Testis (tissue), 5 donors: ENCODE measurements at places on chromosomes 12 and 14. TPM values are rescaled to one million over a fixed set of nuclear protein-coding genes. Genes with fewer than 3 reads are reported as not detected.

- peaks cover 22% of the 10 kb centered on the region for H3K4me1 ChIP-seq
- no peaks in the 10 kb centered on the region for H3K36me3 ChIP-seq
- no peaks in the 10 kb centered on the region for H3K27me3 ChIP-seq
- DNase-seq, result no peak
- peak overlapping the region; percentile 38 for H3K4me3 ChIP-seq
Measured at GRCh38 chr12:113077057-113077858, 20.7 kb downstream of the DTX1 start.

DNA sequence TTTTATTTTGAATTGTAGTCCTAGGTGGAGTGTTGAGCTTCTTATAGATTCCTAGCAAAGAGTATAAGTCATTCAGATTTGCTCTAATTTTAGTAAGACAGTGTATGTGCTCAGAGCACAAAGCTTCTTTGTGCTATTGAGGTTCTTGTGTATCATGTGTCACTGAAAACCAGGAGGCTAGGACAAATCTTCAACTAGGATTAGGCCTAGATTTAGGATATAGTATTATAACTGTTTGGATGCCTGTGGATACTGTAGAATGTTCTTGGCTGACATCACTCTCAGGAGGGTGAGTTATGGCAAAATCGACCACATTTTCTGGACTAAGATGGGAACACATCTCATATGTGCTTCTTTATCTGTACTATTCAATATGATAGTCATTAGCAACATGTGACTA, 86.5 kb downstream of the DHRS2 start:
- no peaks in the 10 kb centered on the region for H3K4me1 ChIP-seq
- no peaks in the 10 kb centered on the region for H3K36me3 ChIP-seq
- no peak for DNase-seq
- no peak overlapping the region for H3K4me3 ChIP-seq

- no peaks in the 10 kb centered on the region for H3K36me3 ChIP-seq
- DNase-seq, result no peak
- no peak overlapping the region for H3K4me3 ChIP-seq
- no peak overlapping the region for H3K27ac ChIP-seq
Measured at GRCh38 chr12:117468016-117468415, 106.6 kb upstream of the NOS1 start.

GRCh38 chr12:51067229-51067628, 16.2 kb downstream of the CSRNP2 start:
- H3K36me3 ChIP-seq, result no peaks in the 10 kb centered on the region
- no peak overlapping the region for H3K27ac ChIP-seq
- H3K27me3 ChIP-seq, result no peaks in the 10 kb centered on the region
- no peak for DNase-seq

- no peaks in the 10 kb centered on the region for H3K36me3 ChIP-seq
- no peak overlapping the region for H3K4me3 ChIP-seq
- no peaks in the 10 kb centered on the region for H3K4me1 ChIP-seq
- no peaks in the 10 kb centered on the region for H3K27me3 ChIP-seq
Measured at GRCh38 chr12:101186291-101186690, 23.7 kb downstream of the SLC5A8 start.

DNA sequence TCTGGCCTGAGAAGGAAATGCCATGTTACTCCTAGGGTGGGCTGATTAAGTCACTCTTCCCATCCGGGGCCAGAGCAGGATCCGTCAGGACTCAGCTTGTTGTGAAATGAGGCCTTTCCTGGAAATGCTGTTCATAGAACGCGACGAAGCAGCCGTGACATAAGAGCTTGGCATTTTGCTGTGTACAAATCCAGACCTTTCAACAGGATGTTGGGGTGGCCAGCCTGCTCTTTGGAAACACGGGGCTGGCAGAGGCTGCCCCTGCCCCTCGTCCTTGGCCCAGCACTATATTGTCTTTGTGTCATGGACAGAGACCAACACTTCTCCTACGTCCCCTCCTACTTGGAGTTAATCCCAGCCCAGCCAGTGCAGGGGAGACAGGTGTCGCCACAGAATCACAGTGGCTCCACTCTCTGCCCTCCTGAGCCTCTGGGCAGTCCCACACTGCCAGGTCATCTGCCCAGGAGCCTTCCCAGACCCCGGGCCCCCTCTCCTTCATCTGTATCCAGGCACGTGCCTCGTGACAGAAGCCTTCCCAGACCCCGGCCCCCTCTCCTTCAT, 18.6 kb upstream of the EIF5 start:
- no peak overlapping the region for H3K27ac ChIP-seq
- DNase-seq, result no peak
- no peaks in the 10 kb centered on the region for H3K27me3 ChIP-seq

GRCh38 chr12:62632411-62632918, 165.8 kb downstream of the MON2 start:
- DNase-seq, result peak; percentile 60
- H3K4me1 ChIP-seq, result peaks cover 13% of the 10 kb centered on the region
- H3K4me3 ChIP-seq, result peak overlapping the region; percentile 56
- no peaks in the 10 kb centered on the region for H3K27me3 ChIP-seq
- H3K27ac ChIP-seq, result peak overlapping the region; percentile 22

- DNase-seq, result no peak
- H3K4me1 ChIP-seq, result peaks cover 8% of the 10 kb centered on the region
- no peaks in the 10 kb centered on the region for H3K36me3 ChIP-seq
- no peaks in the 10 kb centered on the region for H3K27me3 ChIP-seq
Measured at GRCh38 chr12:56998981-56999380, 7.4 kb downstream of the ZBTB39 start.

DNA sequence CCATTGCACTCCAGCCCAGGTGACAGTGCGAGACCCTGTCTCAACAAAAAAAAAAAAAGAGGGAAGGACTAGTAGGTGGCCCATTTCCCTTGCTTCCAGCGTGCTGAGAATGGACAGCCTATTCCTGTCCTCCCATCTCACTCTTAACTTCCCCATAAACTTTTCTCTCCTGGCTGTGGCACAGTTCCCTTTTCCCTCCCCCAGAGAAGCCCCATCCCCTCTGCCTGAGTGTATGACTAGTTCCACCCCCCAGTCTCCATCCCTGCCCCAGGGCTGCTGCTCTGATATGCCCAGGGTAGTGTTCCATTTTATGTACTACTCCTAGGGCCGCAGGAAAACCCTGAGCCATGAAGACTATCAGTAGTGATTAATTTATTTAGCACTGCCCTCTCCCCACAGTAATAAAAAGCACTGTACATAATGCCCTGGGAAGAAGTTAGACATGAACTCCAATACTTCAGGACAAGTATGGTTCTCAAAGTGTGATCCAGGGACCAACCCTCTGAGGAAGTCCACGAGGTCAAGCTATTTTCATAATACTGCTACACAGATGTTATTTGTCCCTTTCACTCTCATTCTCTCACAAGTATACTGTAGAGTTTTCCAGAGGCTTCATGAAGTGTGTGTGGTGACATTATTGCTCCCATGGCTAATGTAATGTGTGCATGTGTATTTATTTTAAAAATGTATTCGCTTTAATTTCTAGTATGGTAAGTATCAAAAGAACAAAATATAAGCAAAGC, 11.5 kb upstream of the CHD4 start:
- no peaks in the 10 kb centered on the region for H3K36me3 ChIP-seq
- no peak overlapping the region for H3K27ac ChIP-seq
- peaks cover 8% of the 10 kb centered on the region for H3K4me1 ChIP-seq
- no peak overlapping the region for H3K4me3 ChIP-seq
- no peak for DNase-seq
- no peaks in the 10 kb centered on the region for H3K27me3 ChIP-seq

- peak; percentile 41 for DNase-seq
- H3K4me1 ChIP-seq, result no peaks in the 10 kb centered on the region
- H3K27ac ChIP-seq, result no peak overlapping the region
- no peaks in the 10 kb centered on the region for H3K27me3 ChIP-seq
- H3K36me3 ChIP-seq, result no peaks in the 10 kb centered on the region
Measured at GRCh38 chr14:22556021-22556989, 32.7 kb downstream of the DAD1 start.

- no peaks in the 10 kb centered on the region for H3K27me3 ChIP-seq
- H3K27ac ChIP-seq, result no peak overlapping the region
- H3K4me1 ChIP-seq, result no peaks in the 10 kb centered on the region
Measured at GRCh38 chr14:37493606-37494005, 101.4 kb downstream of the FOXA1 start.

DNA sequence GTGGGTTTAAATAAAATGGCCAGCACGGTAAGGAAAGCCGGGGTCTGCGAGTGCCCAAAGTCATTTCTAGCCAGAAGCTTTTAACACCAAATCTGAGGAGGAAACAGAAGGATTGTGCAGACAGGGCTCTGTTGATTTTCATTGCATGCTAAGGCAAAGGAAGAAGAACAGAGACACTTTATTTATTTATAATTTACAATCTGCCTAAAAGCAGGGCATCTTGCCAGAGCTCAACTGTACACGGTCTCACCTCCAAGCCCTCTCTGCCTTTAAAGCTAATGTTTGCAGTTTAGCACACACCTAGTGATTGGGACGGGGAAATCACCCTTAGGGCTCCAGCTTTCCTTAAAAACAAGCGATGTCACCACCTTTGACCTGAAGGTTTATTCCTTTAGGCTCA, 4.0 kb downstream of the KCNA5 start:
- H3K4me3 ChIP-seq, result no peak overlapping the region
- H3K27ac ChIP-seq, result no peak overlapping the region
- DNase-seq, result no peak
- H3K27me3 ChIP-seq, result no peaks in the 10 kb centered on the region
- H3K36me3 ChIP-seq, result no peaks in the 10 kb centered on the region

- peaks cover 7% of the 10 kb centered on the region for H3K4me1 ChIP-seq
- no peaks in the 10 kb centered on the region for H3K36me3 ChIP-seq
- no peaks in the 10 kb centered on the region for H3K27me3 ChIP-seq
- H3K4me3 ChIP-seq, result no peak overlapping the region
- H3K27ac ChIP-seq, result no peak overlapping the region
Measured at GRCh38 chr12:115210533-115211252, 526.7 kb upstream of the TBX3 start.

DNA sequence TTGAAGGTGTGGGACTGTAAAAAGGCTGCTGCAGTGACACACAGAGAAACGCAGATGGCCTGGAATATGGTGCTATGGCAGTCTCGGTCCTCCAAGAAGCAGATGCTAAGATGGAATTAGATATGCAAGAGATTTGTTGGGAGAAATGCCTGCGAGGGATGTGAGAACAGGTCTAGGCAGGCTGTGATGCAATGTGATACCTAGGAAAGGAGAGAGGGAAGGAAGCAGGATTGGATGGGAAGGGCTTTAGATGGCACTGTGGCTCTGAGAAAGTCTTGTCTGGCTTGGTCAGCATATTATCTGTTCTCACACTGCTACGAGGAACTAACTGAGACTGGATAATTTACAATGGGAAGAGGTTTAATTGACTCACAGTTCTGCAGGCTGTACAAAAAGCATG, 374.4 kb downstream of the BCAT1 start:
- H3K4me1 ChIP-seq, result no peaks in the 10 kb centered on the region
- no peaks in the 10 kb centered on the region for H3K36me3 ChIP-seq
- H3K27ac ChIP-seq, result no peak overlapping the region
- H3K27me3 ChIP-seq, result no peaks in the 10 kb centered on the region
- no peak for DNase-seq

- no peaks in the 10 kb centered on the region for H3K27me3 ChIP-seq
- DNase-seq, result no peak
- no peak overlapping the region for H3K4me3 ChIP-seq
- H3K36me3 ChIP-seq, result no peaks in the 10 kb centered on the region
Measured at GRCh38 chr12:42704810-42705401, 115.4 kb upstream of the PRICKLE1 start.

- H3K27ac ChIP-seq, result no peak overlapping the region
- no peaks in the 10 kb centered on the region for H3K27me3 ChIP-seq
- no peaks in the 10 kb centered on the region for H3K36me3 ChIP-seq
- H3K4me1 ChIP-seq, result no peaks in the 10 kb centered on the region
- no peak overlapping the region for H3K4me3 ChIP-seq
- no peak for DNase-seq
Measured at GRCh38 chr12:44159216-44159615, 323.3 kb downstream of the TMEM117 start.

GRCh38 chr12:49871263-49871561, 28.3 kb upstream of the BCDIN3D start:
- no peak overlapping the region for H3K27ac ChIP-seq
- no peaks in the 10 kb centered on the region for H3K27me3 ChIP-seq
- H3K4me1 ChIP-seq, result peaks cover 30% of the 10 kb centered on the region
- DNase-seq, result no peak

DNA sequence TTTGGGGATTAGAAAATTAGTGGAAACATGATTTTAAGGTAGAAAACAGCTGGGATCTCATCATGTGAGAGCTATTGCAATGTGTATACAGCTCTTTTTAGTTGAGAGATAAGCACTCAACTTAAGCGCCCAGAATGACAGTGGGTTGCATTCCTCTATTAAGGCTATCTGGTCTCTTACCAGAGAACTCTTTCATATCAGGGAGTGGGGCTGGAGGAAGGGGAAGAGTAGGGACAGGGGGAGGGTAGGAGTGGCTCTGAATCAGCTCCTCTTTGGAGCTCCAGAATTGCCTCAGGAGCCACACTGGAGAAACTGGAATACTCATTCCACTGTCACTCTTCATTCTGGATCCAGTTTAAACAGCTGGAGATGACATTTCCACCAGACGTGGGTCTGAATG, 9.2 kb upstream of the PLEKHG3 start:
- H3K27ac ChIP-seq, result no peak overlapping the region
- H3K27me3 ChIP-seq, result no peaks in the 10 kb centered on the region
- no peak for DNase-seq
- no peaks in the 10 kb centered on the region for H3K36me3 ChIP-seq
- H3K4me1 ChIP-seq, result no peaks in the 10 kb centered on the region

DNA sequence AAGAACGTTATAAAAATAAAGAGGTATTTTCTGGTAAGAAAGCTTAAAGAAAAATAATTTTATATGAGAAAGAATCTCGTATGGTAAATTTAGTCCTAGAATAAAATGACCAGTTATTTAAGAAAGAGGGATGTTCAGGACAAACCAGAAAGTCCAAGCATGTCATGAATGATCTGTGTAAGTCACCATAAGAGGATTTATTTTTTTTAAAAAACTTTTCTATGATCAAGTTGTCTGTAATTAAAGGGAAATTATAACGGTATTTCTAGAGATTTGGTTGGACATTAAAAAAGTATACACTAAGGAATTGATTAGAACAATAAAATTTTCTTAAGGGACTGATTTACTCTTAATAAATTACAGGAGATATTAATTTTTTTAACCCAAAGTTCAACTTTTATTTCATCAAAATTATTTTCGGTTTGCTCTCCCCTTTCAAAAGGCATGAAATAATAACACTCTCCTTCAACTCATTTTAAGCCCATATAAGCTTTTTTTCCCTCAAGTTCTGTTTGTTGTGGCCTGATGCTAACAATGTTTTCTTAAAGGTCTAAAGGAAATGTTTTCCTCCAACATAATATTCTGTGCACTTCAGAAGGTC, 49.9 kb upstream of the CPSF6 start:
- H3K36me3 ChIP-seq, result no peaks in the 10 kb centered on the region
- no peaks in the 10 kb centered on the region for H3K4me1 ChIP-seq
- DNase-seq, result no peak
- H3K27ac ChIP-seq, result no peak overlapping the region
- H3K4me3 ChIP-seq, result no peak overlapping the region

Gene NR4A1
- 55.1 TPM for total RNA-seq

Gene GAS2L3
- 11.8 TPM for total RNA-seq

Gene TMEM117
- total RNA-seq, result 17.7 TPM

Gene TSHR
- total RNA-seq, result not detected

Gene SLC6A15
- total RNA-seq, result 1.7 TPM

Gene NGB
- 1.1 TPM for total RNA-seq
